ENCODE measurements at places on chromosomes 5 and 9.
A peak's percentile ranks its signal among the peaks of the same experiment; 100 is the strongest.

- DNase-seq: no peak
Observed at GRCh38 chr5:80204808-80205614, 50.8 kb downstream of the SERINC5 start.

DNA sequence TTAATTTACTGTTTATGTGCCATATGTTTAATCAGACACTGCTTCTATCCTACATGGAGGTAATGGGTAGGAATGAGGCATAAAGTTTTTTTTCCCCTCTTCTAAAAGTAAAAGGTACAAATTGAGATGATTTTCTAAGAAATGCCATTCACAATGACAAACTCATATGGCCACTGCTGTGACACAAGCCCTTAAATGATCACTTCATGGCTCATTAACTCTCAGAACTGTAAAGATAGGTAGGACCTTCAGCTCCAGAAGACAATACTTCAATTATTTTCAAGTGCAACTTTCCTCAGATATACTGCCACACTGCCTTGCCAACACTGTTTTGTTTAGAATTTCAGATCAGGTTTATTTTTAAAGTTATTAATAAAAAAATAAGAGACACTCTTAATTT is 362.9 kb upstream of the ZNF608 start:
- no peak for DNase-seq

GRCh38 chr5:176647843-176648473 is 674 bp downstream of the TSPAN17 start:
- no peak for DNase-seq

- no peak for DNase-seq
Observed at GRCh38 chr5:66717455-66718373, 121.5 kb downstream of the MAST4 start.

- DNase-seq: peak; percentile 80
Observed at GRCh38 chr5:134145779-134146581, 30.8 kb downstream of the SKP1 start.

DNA sequence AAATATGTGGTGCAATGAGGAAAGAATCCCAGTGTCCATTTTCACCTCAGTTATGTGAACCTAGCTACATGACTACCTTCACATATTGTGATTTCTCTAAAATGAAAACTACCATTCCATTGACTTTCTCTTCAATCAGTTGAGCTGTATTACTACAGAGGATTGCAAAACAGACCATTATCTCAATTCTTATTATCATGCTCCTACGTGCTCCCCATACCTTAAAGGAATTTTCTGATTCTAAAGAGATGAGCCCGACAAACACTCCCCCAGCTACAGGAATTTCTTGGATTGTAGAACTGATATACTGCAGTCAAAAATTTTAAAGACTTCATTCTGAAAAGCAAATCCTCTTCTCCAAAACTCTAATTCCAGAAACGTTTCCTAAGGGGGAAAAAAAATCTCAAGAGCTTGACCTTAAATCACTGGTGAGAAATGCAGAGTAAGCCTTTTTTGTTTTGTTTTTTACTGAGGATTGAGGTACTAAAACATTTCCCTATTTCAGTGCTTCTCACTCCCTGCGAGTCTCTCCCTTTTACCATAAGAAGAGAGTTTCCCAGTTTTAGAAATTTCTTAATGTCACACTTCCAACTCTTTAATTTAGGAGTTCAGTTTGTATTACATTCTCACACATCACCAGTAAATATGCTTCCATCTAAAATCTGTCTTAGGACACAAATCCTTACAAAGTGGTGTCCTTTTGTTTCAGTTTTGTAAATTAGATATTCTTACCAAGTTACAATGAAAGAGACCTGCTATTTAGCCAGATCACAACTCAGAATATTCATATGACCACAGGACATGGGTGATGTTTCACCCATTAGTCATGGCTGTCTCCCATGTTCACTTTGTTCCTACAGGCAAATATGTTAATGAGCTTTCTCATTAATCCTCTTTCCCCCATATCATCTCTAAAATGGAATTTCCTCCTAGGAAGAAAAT is 203.8 kb downstream of the TSSK1B start:
- no peak for DNase-seq

- no peak for DNase-seq
Observed at GRCh38 chr9:15693701-15694100, 140.9 kb downstream of the CCDC171 start.

- no peak for DNase-seq
Observed at GRCh38 chr9:18492612-18493011, 18.7 kb downstream of the ADAMTSL1 start.

DNA sequence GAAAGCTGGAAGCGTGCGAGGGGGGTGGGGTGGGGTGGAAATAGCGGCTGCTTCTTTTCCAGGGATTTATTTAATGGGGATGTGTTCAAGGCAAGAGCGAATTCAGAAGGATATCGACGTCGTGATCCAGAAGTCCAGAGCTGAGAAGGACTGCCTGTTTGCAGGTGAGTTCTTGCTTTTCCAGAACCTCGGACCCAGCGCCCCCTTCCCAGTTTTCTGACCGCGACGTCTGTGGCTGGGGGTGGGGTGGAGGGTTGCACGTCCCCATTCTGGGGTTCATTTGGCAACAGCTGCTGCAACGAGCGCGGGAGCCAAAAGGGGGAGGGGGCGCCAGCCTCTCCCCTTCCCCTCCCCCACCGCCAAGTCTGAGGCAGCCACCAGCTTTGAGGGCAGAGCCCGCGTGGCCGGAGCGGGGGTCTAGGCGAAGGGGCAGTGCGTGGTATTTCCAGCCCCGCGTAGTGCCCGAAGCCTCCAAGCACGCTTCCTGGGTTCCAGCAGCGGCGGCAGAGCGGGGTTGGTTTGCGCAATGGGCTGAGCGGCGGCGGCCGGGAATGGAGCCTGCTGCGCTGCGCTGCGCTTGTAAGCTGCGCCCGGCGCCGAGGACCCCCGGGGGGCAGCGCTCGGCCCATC is 701 bp downstream of the PARP8 start:
- peak; percentile 38 for DNase-seq

DNA sequence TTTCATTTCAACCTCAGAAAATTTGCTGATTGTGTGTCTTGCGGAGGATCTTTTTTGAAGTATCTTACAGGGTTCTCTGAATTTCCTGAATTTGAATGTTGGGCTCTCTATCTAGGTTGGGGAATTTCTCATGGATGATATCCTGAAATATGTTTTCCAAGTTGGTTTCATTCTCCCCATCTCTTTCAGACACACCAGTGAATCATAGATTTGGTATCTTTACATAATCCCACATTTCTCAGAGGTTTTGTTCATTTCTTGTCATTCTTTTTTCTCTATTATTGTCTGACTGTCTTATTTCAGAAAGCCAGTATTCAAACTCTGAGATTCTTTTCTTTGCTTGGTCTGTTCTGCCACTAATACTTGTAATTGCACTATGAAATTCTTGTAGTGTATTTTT is 456.9 kb downstream of the PRELID2 start:
- DNase-seq: no peak

- DNase-seq: no peak
Observed at GRCh38 chr5:81212211-81212751, 20.8 kb upstream of the CKMT2 start.

DNA sequence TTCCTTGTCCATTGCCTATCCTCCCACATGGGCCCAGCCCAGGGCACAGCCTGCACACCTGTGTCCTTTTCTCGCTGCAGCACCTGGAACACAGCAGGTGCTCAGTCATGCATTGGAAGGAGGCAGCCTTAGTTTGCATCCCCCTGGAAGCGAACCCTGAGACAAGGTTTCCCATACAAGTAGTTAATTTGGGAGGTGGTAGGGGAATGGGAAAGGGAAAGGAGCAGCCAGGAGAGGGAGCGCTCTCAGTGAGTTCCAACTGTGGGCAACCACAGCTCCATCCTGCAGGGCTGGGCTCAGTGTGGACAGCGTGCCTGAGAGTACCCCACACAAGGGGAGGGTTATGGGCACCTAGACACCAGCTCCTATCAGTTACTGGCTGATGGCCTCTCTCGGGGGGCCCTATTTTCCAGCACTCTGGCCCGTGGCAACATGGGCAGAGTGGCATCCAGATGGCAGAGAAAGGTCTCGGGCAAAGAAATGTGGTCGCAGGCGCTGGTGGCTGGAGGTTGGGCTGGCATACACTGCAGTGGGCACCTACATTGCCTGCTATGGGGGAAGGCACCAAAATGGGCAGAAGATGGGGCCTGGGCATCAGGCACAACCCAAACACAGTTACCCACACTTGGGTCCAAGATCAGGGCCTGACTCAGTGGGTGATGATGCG is 50.1 kb downstream of the TSPAN17 start:
- no peak for DNase-seq

DNA sequence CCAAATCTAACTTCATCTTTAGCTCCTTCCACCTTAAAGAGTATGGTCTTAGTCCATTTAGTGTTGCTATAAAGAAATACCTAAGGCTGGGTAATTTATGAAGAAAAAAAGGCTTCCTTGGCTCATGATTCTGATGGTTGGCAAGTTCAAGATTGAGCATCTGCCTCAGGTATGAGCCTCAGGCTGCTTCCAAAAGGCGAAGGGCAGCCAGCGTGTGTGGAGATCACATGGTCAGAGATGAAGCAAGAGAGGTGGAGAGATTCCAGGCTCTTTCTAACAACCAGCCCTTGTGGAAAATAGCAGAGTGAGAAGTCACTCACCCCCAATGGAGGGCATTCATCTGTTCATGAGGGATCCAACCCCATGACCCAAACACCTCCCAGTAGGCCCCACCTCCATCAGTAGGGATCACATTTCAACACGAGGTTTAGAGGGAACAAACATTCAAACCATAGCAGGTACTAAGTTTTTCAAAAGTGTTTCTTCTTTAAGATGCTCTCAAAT is 225.9 kb downstream of the SGCD start:
- DNase-seq: no peak

DNA sequence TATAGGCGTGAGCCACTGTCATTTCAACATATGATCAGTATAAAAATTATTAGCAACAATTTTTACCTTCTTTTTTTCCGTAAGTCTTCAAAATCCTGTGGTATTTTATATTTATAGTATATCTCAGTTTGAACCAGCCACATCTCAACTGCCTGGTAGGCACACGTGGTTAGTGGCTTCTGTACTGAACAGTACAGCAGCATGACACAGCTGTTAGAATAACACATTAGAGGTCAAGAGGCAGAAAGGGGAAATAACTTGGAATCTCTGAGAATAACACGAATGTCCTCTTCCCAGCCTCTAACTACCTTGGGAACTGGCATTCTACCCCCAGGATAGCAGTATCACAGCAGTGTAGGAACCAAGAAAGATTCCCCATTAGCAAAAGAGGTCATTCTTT is 108.5 kb upstream of the IQGAP2 start:
- DNase-seq: no peak

DNA sequence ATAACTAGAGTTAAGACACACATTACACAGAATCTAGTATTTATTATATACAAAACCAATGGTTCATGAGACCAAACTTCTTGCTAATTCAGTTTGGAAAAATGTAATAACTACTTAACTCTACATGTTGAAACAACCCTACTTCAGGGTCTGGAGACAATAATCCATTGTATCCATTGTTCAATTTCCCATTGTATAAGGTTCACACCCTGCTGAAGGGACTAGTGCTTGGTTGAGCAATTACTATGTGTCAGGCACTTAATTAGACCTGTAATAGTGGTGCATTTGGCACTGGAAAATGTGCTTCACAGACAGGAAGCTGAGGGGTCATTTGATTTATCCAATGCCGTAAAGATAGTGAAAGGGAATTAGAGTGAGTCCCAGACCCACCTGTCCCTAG is 114.3 kb upstream of the PAPPA start:
- DNase-seq: no peak

Data from activated T-cell treated with anti-CD3 and anti-CD28 coated beads for 4 hours (primary cell).